ENCODE measurements at places on chromosomes 7 and 10. TPM values are rescaled to one million over a fixed set of nuclear protein-coding genes. Genes with fewer than 3 reads are reported as not detected.

DNA sequence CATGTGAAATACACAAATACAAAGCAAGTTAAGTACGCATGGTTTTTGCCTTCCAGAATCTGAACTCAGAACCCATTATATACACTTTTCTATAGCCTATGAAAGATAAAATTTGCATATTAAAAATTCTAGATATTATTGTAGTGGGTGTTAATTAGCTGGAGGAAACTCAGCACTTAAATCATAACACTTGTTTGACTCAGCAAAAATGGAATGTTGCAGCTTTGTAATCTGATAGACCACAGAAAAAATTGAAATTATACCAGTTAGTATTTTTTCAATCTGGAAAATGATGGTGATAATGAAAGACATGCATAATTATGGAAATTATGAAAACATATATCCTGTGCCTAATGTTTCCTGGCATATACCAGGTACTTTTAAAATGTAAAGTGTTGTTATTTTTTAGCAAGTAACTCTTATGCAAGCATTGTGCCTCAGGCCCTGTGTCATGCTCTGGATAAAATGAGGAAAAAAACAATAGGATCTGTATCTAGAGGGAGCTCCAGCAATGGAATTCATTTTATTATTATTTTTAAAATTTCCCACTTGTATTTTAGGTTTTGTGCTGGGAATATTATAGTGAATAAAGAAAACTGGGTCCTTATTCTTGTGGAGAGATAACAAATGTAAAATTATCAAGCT lies 490.4 kb upstream of the SEMA3A start:
- DNase-seq: peak; percentile 18

DNA sequence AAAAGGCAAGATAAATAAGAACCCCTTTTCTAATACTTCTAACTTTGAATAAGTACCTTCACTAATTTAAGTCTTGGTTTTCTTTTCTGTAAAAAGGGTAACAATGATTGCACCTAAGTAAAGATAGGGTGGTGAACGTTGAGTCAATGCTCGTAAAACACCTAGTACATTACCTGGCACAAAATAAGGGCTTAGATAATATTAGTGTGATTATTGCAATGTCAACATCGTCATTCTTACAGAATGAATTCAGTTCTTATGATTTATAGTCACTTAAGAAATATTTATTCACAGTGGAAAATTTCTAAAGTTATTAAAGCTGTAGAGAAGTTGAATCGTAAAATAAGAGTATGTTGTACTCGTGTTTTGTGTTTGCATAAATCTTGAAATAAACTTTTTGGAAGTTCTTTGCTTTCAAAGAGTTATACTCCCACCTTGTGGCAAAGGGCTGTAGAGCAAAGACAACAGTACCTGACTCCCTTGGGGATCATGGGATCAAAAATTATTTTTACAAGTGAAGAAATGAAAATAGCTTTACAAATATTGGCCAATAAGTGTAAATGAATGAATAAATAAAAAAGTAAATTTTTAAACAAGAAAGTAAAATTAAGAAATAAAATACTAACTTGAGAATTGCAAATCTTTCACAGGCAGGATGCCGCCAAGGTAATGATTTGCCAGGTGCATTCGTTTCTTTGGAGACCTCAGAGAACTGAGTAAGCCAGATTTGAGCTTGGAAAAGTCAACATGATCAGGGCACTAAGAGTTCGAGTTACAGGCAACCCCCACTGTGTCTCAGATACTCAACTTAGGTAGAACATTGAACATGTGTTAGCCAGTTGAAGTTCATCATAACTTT lies 285.8 kb upstream of the CACNA2D1 start:
- peak; percentile 59 for DNase-seq

Gene NPVF
- not detected for total RNA-seq

DNA sequence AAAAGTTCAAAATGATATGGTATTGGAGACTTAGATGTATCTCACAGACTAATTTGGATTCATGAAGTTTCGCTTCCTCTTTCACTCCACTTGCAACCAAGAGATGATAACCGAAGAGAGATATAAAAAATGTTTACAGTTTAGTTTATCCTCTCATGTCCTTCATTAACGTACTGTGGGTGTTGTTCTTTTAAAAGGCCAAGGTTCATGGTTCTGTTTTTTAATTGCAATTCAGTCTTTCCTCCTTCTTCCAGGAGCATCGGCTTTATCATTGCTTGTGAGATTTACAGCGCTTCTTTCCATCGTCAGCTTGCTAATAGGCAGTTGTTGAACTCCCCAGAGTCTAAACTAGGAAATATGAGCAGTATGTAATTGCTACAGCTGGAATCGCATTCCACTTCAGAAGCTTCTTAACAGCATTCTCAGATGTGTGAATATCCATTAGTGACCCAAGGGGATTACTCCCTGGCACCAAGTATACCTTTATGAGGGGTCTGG lies 75.9 kb upstream of the HGF start:
- no peak for DNase-seq

- DNase-seq: peak; percentile 73
These were observed 228.8 kb downstream of the BMPER start for GRCh38 chr7:34133983-34134782.

GRCh38 chr10:103787331-103787730 lies 68.0 kb downstream of the SH3PXD2A start:
- no peak for DNase-seq

Gene CDH23
- 0.03 TPM for total RNA-seq

- no peak for DNase-seq
These were observed 6.4 kb downstream of the NEURL1 start for GRCh38 chr10:103499881-103500280.

DNA sequence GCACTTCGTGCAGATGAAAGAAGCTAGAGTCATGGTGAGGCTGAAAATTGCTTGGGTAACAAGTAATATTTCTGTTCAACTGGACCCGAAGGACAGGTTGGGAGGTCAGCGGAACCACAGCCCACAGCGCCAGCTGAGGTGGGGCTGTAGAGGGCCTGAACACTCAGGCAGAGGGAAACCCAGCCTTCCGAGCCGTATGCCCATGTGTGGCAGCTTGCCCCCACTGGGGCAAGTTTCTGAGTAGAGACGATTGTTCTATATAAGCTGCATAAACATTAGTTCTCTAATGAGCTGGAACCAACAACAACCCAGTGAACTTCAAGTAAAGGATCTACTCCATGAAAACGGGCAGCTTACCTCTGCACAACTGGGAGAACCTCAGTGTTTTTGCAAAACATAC lies 58.4 kb upstream of the TNS3 start:
- DNase-seq: no peak

DNA sequence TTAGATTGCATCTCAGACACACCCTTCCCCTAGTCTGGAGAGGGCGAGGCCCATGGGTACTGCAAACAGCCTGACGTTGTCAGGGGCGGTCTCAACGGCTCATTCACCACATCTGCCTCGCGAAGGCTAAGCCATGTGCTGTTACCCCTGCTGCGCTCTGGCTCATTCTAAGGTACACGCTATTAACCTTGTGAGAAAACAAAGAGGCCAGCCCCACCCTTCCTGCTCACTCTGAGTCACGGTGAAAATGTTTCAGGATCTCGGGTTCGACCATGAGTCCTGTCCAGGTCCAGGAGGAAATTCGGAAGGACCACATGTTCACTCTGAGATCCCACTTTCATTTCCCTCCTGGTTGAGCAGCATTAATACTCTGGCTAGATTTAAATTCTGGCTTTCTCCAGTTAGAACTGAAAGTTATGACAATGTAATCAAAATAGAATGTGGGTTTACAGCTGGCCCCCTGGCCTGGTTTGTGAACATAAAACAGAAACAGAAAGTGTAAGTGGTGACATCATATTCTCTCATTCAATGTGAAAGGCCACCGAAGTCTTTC lies 55.2 kb downstream of the EGFR start:
- peak; percentile 84 for DNase-seq

Gene PDE6C
- not detected for total RNA-seq

GRCh38 chr7:158369866-158370265 lies 217.8 kb downstream of the PTPRN2 start:
- no peak for DNase-seq

- no peak for DNase-seq
These were observed 104.3 kb downstream of the NRBF2 start for GRCh38 chr10:63237396-63237795.

- no peak for DNase-seq
These were observed 97.4 kb upstream of the DIP2C start for GRCh38 chr10:786633-787474.

Gene VWDE
- not detected for total RNA-seq

DNA sequence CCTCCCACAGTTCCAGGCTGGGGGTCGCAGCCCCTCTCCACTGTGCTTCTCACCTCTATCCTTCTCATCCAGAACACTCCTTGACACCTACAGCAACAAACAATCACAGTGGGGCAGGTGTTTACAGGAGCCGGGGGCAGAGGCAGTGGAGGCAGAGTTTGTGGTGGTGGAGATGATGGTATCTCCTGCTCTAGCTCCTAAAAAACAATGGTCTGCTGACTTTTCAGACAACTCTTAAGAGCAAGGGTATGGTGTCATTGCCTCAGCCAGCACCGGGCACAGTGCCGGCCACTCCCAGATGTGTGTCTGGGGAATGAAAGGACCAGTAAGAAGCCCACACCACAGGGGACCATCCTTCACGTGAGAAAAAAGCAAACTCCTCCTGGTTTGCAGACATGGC lies 36.3 kb upstream of the ANTXRL start:
- DNase-seq: no peak

Gene ITGB1
- 1,534 TPM for total RNA-seq

GRCh38 chr10:69042417-69042816 lies 45.5 kb upstream of the SRGN start:
- no peak for DNase-seq

Gene DPP6
- not detected for total RNA-seq

DNA sequence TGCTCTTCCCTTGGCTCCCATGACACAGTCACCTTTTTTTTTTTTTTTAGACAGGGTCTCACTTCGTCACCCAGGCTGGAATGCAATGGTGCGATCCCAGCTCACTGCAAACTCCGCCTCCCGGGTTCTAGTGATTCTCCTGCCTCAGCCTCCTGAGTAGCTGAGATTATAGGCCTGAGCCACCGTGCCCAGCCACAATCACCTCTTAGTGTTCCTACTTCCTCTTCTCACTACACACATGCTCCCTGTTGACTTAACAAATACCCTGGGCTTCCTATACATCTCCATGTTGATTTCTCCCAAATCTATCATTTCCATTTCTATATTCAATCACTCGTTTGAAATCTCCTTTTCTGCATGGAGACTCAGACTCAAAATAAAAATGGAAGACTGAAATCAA lies 91.7 kb downstream of the CUBN start:
- no peak for DNase-seq

GRCh38 chr7:50806143-50806542 lies 23.4 kb upstream of the GRB10 start:
- no peak for DNase-seq

DNA sequence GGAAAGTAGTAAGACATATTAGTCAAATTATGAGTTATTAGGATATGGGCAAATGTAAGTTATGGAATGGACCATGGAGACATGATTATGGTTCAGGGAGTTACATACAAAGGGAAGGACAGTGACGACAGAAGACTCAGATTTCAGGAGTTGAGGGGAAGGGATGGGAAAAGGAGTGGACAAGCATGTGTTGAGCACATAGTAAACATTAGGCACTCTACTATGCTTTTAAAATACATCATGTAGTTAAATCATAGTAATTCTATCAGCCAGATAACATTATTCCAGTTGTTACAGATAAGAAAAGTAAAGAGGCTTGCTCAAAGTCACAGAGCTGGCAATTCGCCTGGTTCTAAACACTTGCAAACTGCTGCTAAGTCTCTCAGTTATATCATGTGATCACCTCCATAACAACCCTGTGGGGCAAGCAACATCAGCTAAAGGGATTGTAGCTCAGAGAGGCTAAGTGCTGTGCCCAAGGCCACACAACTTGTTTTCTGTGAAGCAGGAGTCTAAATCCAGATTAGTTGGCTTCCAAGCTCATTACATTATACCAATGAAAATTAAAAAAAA lies 115.2 kb upstream of the MDFIC start:
- DNase-seq: no peak

- no peak for DNase-seq
These were observed 75.8 kb upstream of the MRLN start for GRCh38 chr10:59829024-59829423.

Gene ATRNL1
- 0.29 TPM for total RNA-seq
